Activated CD4-positive, alpha-beta T cell treated with anti-CD3 and anti-CD28 coated beads for 24 hours (primary cell): ENCODE measurements at places on chromosomes 2 and 18.

DNA sequence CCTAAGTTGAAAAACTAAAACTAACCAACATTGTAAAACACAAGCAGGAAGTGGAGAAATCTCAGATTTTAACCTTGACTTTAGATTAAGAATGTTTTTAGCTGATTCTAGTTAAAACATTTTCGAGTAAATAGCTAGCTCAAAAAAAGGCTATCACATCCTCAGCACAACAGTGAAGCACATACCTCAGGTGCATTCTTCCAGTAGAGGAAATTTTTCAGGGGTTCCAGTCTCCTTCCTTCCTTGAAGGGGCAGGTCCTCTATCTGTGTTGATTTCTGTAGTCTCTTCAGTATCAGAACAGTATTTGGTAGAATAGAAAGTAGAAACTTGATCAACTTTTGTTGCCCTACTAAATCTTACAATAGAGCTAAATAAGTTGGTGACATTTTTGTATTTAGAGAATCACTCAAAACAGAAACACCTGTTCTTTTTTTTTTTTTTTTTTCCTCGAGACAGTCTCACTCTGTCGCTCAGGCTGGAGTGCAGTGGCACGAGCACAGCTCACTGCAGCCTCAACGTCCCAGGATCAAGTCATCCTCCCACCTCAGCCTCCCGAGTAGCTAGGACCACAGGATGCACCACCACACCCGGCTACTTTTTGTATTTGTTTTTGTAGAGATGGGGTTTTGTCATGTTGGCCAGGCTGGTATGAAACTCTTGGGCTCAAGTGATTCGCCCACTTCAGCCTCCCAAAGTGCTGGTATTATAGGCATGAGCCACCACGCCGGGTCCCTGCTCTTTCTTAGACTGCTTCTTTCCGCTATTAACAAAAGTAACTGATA is 6.9 kb upstream of the GPR155 start:
- no peak for DNase-seq

DNA sequence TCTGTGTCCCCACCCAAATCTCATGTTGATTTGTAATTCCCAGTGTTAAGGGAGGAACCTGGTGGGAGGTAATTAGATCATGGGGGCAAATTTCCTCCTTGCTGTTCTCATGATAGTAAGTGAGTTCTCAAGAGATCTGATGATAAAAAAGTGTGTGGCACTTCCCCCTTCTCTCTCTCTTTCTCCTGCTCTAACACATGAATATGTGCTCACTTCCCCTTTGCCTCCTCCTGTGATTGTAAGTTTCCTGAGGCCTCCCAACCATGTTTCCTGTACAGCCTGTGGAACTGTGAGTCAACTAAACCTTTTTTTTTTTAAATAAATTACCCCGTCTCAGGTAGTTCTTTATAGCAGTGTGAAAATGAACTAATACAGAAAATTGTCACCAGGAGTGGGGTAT is 380.0 kb downstream of the MEIS1 start:
- no peak for DNase-seq

GRCh38 chr2:224069172-224069571 is 30.1 kb upstream of the SERPINE2 start:
- DNase-seq: no peak

DNA sequence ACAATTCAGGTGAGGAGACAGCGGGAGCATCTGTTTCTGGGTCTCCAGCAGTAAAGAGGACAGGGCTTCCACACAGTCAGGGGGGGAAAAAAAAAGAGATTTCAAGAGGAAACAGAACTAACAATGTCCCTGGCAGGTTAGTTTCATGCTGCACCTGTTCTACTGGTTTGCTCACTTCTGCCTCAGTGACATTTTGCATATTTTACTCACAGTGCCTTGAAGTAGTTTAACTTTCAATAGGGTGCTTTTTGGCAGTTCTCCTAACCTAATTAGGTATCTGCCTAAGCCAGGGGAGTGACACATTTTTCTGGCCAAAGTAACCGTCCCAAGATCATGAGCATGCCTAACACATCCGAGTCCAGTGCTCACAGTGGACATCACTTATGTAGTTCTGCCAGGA is 109.0 kb upstream of the ALK start:
- DNase-seq: no peak

- DNase-seq: no peak
Measured at GRCh38 chr2:68362749-68363148, 2.3 kb upstream of the PLEK start.

GRCh38 chr2:132489150-132489549 is 72.5 kb downstream of the GPR39 start:
- no peak for DNase-seq

DNA sequence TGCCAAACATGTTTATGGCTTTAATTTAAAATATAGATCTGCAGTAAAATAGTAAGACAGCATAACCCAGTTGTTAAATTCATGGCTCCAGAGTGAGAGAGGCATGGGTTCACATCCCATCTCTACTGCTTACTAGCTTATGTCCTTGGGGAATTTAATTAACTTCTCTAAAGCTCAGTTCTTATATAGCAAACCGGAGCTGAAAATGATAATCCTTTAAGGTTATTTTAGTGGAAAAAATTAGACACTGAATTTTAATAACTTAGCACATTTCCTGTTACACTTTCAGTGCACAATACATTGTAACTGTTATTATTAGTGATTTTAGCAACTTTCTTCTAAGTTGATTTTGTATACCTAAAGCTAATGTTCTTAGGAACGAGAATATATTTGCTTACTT is 14.8 kb downstream of the SCN9A start:
- DNase-seq: no peak

DNA sequence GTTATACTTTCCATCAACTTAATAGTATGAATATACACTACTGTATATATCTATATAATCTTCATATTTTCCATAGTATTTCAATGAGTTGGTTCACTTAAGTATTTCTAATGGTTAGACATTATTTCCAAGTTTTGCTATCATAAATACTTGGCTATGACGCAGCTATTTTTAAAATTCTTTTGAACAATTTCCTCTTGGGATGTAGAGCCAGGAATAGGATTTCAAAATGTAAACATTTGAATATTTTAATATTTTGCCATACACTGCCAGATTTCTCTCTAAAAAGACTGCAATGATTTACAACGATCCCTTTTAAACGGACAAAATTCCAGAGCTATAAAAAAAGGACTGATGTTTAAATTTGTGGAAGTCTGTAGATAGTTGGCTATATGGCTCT is 95.6 kb downstream of the NUP35 start:
- no peak for DNase-seq

GRCh38 chr2:237653776-237654558 is 26.6 kb downstream of the LRRFIP1 start:
- no peak for DNase-seq

DNA sequence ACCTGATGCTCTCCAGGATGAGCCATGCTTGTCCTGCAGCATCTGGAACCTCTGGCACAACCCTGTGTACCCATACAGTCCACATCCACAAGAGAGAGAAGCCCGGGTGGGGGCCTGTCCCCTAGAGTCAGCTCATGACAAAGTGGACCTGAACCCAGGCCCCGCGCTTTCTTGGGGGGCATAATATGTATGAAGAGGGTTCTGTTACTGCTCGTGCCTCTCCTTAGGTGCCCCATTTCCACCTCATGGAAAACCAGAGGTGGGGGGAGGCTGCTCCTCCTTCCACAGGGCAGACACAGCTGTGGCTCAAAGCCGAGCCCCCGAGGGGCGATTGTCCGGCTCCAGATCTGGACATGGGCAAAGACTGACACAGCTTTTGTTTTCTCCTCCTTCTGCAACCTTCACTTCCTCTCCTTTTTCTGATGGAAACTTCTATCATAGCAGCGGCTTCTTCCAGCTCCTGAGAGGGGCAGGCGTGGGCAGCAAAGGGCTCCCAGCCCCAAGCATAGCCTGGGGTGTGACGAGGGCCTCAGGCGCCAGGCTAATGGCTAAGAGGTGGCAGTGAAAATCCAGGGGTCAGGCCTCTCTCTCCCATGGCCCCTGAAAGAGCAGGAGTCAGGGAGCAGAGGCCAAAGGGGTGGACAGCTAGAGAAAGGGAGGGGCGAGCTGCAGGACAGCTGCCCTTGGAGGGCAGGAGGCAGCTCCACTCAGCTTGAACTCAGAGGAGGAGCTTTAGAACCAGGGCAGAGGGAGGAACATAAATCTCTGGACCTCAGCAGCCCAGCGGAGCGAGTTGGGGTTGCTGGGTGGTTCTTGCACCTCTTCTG is 155.5 kb downstream of the ZFP36L2 start:
- no peak for DNase-seq

DNA sequence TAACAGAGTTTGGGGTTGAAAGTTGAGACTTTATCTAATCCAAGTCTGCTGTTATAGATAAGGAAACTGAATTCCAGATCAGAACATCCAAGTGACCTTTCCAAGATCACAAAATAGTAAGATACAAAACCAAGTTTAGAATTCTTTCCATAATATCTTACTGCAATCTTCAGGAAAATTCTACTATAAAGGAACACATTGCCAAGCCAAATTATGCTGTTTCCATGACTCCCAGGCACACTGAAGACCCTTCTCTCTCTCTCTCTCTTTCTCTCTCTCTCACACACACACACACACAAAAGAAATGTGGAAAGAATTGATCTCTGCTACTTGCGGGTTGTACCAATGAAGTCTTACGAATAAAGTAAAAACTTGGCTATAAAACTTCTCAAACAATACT is 398.4 kb downstream of the METTL4 start:
- DNase-seq: no peak

- DNase-seq: no peak
Measured at GRCh38 chr2:43566461-43566729, 29.4 kb downstream of the THADA start.

DNA sequence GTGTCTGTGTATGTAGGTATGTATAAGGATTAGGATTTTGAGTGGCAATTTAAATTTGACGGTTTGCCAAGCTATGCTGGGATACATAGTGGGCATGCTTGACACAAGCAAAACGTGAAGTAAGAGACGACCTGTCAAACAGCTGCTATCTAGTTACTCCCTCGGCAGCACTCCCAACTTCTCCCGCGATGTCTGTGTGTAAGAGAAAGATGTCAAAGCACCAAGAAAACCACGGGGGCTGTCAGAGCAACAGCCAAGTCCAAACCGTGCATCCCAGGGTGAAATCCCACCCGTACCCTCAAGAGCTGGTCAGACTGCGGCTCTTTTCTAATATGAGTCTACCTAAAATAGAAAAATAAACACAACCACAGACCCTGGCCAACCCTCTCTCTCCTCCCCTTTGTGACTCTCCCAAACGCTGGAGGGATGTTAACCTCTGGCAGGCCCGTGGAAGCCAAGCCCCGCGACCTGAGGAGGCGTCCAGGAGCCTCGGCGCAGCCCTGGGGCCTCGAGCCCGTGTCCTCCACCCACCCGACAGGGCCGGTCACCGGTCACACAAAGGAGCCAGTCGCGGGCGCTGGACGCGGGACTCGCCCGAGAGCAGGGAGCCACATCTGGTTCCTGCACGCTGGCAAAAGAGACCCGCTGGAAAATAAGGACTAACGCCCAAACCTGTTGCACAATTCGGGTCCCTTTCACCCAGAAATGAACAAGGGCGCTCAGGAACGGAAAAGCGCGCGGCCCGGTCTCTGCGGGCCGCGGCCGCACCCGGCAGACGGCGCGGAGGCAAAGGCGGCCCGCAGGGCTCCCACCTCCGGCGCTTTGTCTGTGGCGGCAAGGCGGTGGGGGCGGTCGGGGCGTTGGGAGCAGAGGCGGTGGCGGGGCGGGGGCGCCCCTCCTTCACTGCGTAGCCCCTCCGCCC is 925 bp downstream of the SESTD1 start:
- no peak for DNase-seq

GRCh38 chr2:43407935-43408334 is 181.5 kb upstream of the ZFP36L2 start:
- no peak for DNase-seq

GRCh38 chr2:191844706-191845105 is 2.2 kb downstream of the CAVIN2 start:
- no peak for DNase-seq

DNA sequence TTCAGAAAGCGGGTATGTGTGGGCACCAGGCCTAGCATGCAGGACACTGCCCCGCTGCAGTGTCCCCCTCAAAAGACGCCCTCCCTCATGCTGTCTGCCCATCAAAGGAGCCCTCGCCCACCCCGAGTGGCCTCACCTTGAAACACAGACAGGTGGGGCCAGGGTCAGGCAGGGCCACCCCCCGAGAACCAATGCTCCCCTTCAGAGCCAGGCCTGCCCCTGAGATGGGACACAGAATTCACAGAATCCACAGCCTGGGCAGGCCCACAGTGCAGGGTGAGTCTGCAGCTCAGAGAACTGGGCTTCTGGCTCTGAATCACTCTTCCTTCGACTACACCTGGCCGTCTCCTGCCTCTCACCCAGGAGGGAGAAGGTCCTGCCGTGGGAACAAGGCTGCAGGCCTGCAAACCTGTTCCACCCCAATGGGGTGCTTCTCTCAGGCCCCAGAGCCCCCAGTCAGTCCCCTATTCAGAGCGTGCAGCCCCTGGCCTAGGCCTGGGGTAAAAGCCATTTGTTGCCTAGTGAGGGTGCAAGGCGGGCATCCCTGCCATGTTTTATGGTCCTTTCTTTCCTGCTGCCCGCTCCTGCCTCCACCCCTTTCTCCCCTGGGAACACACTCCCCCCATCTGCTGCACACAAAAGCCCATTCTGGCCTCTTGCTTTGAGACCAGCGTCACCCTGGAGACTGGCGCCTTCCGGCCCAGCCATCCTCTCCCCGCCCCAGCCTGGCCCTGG is 11.3 kb upstream of the ARHGEF4 start:
- no peak for DNase-seq

- DNase-seq: no peak
Measured at GRCh38 chr2:127614731-127615130, 31.2 kb upstream of the GPR17 start.

- peak; percentile 91 for DNase-seq
Measured at GRCh38 chr2:219387306-219388120, at the start of gene DNPEP. DNPEP (minus strand) TSS chr2:219387912; CDS start chr2:219387794, 118 bp downstream.

DNA sequence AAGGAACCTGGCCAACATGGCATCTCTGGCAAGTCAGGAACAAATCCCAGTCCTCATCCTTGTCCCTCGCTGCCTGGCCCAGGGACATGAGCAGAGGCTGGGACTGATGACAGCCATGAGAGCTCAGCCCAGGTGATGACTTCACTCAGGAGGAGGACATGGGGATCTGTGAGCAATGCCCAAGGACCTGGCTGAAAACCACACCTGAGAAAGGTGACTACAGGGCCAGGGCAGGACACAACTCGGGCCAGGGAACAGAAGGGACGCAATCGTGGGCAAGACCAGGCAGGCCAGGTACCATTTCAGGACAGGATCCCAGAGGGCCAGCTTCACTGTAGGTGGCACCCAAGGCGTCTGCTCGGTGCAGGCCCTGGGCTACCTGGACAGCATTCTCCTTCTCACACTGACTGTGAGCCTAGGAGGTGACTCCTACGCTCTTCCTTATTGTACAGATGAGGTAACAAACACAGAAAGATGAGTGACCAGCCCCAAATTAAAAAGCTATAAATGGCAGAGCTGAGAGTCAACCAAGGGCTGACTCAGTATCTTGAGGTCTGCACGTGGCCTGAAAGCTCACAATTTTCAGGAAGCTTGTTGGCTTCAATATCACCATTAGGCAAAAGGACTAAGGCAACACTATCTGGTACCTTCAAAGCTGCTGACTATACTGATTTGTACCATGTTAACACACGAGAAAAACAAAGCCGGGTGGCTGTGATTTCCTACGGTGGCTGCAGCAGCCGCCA is 141.1 kb downstream of the EIPR1 start:
- no peak for DNase-seq
